ENCODE measurements at places on chromosomes 12 and 14. TPM values are rescaled to one million over a fixed set of nuclear protein-coding genes. Genes with fewer than 3 reads are reported as not detected.

DNA sequence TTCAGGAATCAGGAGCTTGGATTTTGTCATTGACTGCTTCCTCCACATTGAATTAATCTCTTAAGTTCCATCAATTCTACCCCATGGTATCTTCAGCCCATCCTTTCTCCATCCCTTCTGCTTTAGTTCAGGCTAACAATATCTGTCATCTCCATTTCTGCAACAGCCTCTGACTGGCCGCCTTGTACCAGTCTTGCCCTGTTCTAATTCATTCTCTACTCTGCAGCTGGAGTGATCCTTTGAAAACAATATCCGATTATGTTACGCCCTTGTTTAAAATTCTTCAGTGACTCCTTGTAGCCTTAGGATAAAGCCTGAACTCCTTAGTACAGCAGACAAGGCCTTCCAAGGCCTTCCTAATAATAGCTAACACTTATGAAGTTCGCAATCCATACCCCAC, 170.2 kb downstream of the ETV6 start:
- DNase-seq = no peak

- DNase-seq = no peak
These were observed 48.0 kb downstream of the BDKRB1 start for GRCh38 chr14:96303981-96304380.

DNA sequence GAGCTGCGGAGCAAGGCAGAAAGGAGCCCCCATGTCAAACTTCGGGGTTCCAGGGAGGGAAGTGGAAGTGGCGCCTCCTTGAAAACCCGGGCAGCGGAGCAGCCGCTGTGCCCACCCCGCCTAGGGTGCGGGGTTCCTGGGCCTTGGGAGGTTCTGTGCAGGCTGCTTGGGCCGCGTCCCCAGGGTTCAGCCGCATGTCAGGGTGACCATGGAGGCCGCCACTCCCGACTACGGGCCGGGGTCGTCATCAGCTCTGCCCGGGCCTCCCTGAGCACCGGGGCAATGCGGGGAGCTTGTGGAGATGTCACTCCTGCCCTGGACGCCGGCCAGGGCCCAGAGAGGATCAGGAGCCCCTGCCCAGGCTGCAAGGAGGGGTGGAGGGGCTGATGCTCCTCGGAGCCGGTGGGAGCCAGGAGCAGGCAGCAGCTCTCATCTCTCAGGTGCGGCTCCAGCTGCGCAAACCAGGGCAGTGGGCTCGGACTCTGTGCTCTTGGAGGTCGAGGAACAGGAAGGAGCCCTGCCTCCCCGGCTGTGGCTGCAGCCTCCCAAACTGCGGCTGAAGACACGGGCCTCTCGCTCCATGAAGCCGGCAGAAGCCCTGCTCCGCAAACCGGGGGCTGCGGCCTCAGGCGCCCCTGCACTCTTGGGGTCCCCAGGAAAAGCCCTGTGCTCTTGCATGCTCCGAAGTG, 1286.5 kb downstream of the TMEM121 start:
- DNase-seq = no peak

- peak; percentile 91 for DNase-seq
These were observed 20.2 kb downstream of the CCDC38 start for GRCh38 chr12:95922231-95922630.

GRCh38 chr12:62522984-62523383, 56.4 kb downstream of the MON2 start:
- DNase-seq = no peak

PRH2 gene
- total RNA-seq = not detected

PPFIA2 gene
- total RNA-seq = 3.3 TPM

TAS2R19 gene
- 7.6 TPM for total RNA-seq

GTF2A1 gene
- total RNA-seq = 35.8 TPM
